ENCODE measurements at places on chromosomes 1 and 21.

GRCh38 chr1:93635614-93636543 lies 45.8 kb downstream of the BCAR3 start:
- no peak for DNase-seq

- no peak for DNase-seq
These were observed 108.0 kb upstream of the KIF26B start for GRCh38 chr1:245046769-245047168.

GRCh38 chr1:1940123-1940425 lies 21.0 kb upstream of the TMEM52 start:
- DNase-seq: no peak

DNA sequence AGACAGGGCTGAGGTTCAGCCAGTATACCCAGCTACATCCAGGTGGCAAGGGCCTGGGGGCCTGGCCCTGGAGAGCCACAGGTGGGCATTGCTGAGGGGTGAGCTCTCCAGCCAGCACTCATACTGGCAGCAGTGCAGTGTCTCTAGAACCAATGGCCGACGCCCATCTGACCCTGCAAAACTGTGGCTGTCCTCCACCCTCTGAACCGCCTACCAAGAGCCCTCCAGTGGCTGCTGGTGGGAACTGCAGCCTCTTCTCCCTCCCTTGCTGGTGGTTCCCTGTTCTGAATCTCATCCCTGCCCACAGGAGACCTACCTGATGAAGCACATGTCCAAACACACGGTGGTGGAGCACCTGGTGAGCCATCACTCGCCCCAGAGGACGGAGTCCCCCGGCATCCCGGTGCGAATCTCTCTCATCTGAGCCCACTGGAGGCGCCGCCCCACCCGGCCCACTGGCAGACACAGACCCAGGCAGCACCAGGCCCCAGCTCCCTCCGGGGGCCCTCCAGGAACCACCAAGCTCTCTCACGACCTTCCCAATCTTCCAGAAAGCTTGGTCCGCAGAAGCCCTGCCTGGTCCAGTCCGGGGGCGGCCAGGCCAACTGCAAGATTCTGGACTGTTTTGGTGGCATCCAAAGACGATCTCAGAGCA lies 22.1 kb downstream of the A3GALT2 start:
- DNase-seq: peak; percentile 26
